ENCODE measurements at places on chromosomes 2 and 18.

DNA sequence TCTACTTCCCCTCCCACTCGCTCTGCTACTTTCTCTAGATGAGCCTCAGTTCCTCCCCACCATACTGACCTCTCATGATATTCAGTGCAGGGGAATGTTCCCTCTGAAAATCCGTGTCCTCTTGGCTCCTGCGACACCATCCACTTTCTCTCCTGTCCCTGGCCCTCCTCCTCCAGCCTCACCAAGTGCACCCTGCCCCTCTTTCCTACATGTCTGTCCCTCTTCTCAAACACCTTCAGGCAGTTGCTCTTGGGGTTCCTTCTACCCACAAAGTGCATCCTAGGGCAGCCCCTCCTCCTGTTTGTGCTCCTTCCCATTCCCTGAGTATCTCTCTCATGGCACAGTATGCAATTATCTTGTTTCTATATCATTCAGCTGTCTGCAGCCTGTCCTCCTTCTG, 246.4 kb upstream of the RAB6C start:
- no peak for DNase-seq

DNA sequence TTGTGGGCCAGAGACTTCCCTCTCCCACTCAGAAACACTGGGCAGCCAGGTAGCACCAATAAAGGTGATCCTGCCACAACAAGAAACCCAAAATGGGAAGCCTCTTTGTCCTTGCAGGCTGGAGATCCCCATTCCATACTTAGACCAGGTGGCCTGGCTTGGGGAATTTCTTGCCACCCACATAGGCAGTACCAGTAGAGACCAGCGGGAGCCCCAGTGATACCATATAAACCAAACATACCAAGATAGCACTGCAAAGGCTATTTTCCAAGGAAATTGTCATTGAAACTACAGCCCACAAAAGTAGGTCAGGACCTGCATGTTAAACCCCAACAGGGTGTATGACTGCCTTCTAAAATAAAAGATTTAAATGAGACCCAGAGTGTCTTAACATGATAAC, 171.6 kb downstream of the DIS3L2 start:
- DNase-seq, result no peak

- DNase-seq, result no peak
These were observed 6.0 kb downstream of the ZNF516 start for GRCh38 chr18:76489081-76489480.

GRCh38 chr2:28407131-28407975, 14.7 kb downstream of the FOSL2 start:
- DNase-seq, result no peak

DNA sequence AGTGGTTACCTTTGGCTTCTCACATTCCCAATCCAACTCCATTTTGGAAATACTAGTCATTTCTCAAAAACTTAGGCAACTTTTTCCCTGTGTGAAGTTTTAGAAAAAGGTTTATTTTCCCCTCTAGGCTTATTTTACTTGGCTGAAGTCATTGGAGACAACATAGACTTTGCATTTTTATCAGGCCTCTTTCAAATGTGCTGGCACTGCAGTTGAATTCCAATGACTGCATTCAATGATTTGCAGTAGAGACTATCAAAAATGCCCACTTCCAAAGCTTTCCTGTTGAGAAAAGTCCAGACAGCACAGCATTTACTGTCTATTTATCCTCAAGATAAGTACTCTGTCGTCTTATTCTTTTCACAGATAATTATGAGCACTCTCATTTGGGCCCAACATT, 70.1 kb downstream of the ONECUT2 start:
- DNase-seq, result no peak

GRCh38 chr2:136054856-136055255, 63.1 kb downstream of the CXCR4 start:
- DNase-seq, result no peak

- DNase-seq, result no peak
These were observed 185.8 kb downstream of the GFPT1 start for GRCh38 chr2:69201259-69201658.

- no peak for DNase-seq
These were observed 74.9 kb downstream of the ATL2 start for GRCh38 chr2:38301969-38302702.

DNA sequence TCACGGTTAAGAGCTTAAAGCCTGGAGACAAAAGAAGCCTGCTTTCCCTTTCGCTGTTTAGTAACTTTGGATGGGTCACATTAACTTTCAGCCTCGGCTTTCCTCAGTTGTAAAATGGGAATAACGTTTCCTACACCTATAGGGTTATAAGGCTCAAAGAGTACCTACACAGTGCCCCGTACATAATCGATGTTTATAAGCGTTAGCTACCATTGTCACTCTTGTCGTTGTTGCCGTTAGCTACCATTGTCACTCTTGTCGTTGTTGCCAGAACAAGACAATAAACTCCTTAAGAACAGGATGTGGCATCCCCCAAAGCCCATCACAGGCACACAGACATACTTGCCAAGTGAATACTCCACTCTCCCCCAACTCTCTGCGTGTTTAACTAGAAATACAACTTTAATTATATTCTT, 901 bp upstream of the MFSD6 start:
- no peak for DNase-seq

All from fibroblast of the conjunctiva (primary cell).